ENCODE measurements at places on chromosomes 3 and 15.

DNA sequence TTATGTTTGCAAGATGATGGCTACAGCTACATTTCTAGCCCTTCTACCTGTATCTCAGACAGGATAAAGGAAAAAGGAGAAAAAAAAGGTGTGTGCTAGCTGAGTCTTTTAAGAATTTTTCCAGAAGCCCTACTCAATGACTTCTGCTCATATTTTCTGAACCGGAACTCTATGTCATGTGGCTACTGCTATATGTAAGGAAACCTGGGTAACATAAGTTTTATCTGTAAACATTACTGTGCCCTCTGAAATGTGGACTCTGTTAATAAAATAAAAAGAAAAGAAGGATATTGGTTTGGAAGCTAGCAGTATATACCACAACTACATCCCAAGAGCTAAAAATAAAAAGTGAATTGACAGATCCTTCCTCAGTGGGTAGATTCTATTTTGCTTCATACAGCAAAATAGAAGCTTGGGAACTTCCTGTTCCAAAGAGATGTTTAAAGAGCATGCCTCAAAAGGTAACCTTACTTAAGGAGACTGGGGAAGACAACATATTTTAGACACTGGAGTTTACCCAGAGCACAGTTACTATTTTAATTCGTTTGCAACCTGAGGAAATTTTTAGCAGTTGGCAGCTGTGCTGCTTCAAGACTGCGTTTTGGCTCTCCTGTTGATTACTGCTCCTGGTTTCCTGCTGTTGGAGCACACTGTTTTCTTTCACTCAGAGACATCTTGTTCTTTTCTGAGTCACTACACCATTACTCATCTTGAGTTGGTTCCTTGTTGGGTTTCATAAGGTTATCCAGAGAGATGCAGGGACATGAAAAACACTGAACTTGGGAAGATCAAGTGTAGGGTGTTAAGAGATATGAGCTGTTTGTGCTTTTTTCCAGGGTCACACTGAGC, 280.7 kb downstream of the NFKBIZ start:
- DNase-seq = no peak

DNA sequence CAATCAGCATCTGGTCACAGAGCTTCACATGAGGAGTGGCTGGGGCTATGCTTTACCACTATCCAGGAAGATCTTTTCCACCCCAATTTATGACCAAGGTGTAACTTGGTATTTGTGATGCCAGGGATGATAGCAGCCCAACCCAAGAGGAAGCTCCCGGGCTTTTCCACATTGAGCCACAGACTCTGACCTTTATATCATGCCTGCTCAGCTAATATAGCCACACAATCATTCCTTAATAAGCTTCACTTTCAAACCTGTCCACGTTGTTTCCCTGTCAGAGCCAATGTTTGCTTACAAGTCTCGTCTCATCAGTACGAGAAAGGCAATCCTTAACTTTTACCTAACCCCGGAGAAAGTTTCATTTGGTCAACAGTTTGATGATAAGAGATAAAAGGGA, 330.9 kb downstream of the SHQ1 start:
- DNase-seq = no peak

DNA sequence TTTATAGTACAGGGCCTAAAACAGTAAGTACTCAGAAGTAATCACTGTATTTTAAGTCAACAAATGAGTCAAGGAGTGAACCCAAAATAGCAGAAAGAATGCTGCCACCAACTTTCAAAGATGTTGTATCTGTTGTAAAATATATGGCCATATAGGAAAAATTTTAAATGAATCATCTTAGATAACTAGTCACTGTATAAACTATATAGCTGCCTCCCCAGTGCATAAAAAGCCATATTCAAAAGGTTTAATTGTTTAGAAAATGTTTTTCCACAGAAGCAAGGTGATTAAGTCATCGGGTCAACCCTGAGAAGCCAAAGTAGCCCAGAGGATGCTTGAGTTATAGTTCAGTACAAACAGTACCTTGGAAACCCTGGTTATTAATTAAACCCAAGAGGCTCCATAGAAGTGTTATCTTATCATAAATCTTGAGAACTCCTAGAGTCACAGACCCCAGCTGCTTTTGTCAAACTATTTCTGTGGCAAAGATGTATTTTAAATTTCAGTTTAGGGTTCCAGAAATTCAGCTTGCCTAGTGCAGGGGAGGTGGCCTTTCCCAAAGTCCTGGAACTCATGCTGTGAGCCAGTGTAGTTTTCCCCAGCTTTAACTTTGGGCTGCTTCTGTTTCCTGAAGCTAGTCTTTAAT, 39.2 kb downstream of the MBNL1 start:
- no peak for DNase-seq

DNA sequence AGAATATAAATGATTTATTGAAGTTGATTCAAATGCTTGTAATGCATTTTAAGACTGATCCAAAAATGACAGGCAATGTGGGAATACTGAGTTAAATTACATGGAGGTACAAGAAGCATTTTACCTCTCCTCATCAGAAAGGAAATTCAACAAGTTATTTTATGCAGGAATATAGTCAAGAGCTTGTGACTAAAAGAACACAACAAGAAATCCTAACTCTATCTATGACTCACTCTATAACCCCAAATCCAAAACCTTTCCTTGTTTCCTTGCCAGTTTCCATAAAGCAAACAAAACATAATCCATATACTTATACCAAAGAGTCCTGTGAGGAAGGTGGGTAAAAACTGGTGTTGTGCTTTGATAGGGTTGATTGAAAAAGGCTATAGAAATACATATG, 30.8 kb downstream of the SIN3A start:
- no peak for DNase-seq

DNA sequence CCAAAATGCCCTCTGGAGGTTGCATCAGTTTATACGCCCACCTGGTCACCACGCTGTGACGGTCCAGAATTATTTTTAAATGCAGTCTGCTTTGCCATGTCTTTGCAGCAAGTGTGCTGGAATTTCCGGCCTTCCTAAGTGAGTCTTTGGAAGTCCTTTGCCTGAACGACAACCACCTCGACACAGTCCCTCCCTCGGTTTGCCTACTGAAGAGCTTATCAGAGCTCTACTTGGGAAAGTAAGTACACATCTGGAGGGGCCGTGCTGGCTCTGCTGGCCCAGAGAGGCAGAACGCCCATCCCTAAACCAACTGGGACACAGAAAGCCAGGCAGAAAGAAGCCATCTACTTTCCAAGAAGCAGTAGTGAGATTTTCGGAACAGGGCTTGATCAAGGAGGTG, 101.8 kb downstream of the LRRK1 start:
- no peak for DNase-seq

DNA sequence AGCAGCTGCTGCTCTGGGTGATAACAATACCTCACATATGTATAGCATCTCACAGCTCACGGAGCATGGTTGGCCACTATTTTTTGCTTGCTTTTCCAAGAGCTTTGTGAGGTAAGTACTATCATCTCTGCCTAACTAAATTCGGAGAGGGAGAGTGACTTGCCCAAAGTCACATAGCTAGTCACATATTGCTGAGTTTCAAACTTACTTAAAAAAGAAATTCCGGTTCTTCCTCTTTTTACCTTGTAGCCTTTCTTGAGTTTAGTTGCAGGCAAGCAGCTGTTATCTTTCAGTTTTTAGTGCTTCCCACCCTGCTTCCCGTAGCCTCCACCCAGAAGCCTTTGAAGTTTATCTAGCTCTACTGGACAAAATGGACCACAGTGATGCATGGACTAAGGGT, 309.2 kb downstream of the PDCD6IP start:
- DNase-seq = no peak

GRCh38 chr15:96560246-96560895, 229.9 kb downstream of the NR2F2 start:
- no peak for DNase-seq

DNA sequence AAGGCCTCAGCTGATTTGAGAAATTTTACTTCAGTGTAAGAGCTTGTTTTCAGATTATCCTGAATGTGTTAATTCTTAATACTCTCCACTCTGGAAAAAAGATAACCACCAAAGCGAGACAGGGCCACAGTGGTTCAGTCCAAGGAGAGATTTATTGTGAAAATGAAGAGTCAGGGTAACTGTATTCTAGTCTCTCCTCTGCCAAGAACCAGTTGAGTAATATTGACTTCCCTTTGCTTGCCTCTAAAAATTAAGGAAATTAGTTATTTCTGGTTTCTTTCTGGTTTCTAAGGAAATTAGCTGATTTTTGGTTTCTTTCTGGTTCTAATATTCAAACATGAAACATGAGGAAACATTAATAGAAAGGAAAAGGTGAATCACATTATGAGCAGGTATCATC, 34.9 kb downstream of the PPP1R2 start:
- DNase-seq = no peak

DNA sequence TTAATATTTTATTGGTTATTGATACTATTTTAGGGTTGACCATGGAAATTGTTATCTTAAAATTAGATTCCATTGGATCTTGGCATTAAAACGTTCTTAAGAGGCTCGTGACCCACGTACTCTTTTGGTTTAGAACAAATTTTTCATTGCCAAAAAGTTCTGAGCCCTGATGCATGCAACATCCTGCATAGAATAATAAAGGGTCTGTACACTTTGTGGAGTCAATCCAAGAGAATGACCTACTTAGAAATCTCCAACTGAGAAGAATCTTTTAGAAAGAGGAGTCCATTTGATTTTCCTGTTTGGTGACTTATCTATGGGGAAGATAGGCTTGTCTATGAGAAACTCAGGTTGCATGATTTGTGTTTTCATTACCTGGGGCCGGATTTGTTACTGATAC, 404.2 kb upstream of the RGMA start:
- no peak for DNase-seq

GRCh38 chr3:191331388-191331787, 1.1 kb upstream of the UTS2B start:
- DNase-seq = no peak

DNA sequence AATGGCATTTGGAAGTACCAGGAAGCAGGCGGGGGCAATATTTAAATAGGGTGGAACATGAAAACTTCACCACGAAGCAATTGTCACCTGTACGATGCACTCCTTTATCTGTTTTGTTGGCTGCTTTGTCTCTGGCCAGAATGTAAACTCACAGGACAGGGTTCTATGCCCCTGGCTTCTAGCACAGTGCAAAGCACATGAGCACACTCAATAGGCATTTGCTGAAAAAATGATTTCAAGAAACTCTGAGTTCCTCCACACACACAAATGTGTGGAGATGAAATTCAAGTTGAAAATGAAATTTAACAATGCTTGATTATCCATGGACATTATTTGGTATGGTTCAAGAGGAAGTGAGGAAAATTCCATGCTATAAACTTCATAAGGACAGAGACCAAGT, 229.6 kb upstream of the FEZF2 start:
- DNase-seq = no peak

DNA sequence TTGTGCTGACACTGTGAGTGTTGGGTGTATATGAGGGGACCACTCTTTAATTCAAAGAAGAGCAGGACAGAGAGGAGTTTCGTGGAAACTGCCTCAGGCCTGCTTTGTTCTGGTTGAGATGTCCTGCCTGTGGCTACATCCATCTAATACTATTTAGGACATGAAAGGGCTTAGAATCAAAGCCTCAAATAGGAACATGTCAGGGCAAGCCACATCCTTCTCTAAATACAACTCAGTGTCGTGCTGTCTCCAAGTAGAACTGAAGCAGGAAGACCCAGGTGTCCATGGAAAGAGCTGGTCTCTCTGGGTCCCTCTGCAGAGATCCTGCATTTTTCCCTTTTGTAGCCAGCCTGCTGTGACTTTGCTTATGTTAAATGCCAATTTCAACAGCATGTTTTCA, 156.2 kb upstream of the UMPS start:
- no peak for DNase-seq

DNA sequence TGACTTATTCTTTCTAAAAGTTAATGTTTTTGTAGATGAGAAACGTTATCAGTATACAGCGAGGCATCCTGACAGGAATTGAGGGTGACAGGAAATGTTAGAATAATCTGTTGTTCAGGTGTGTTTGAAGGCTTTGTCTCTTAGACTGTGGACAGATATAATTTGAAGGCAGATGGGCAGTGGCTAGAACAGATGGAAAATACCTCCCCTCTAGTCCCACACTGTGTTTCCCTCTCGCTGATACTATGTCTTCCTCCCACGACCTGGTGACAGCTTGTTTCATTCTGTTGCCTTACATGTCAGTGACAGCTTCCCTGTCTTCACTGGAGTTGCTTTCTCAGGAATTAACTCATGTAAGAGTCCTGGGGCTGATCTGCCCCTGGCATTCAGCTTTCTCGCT, 125.3 kb downstream of the MYRIP start:
- DNase-seq = no peak

- no peak for DNase-seq
These were observed 122.1 kb downstream of the AQP9 start for GRCh38 chr15:58260205-58260724.

GRCh38 chr15:65832549-65833364, 36.5 kb upstream of the RAB11A start:
- DNase-seq = peak; percentile 27

GRCh38 chr3:70738291-70738681, 425.8 kb upstream of the MDFIC2 start:
- DNase-seq = no peak

GRCh38 chr3:189821262-189821661, 190.1 kb downstream of the TP63 start:
- no peak for DNase-seq

- no peak for DNase-seq
These were observed 10.1 kb downstream of the STRIT1 start for GRCh38 chr3:155283092-155284056.

GRCh38 chr3:126524429-126524988, 554 bp downstream of the CHST13 start:
- DNase-seq = no peak

GRCh38 chr3:1381647-1382036, 288.8 kb downstream of the CNTN6 start:
- no peak for DNase-seq

DNA sequence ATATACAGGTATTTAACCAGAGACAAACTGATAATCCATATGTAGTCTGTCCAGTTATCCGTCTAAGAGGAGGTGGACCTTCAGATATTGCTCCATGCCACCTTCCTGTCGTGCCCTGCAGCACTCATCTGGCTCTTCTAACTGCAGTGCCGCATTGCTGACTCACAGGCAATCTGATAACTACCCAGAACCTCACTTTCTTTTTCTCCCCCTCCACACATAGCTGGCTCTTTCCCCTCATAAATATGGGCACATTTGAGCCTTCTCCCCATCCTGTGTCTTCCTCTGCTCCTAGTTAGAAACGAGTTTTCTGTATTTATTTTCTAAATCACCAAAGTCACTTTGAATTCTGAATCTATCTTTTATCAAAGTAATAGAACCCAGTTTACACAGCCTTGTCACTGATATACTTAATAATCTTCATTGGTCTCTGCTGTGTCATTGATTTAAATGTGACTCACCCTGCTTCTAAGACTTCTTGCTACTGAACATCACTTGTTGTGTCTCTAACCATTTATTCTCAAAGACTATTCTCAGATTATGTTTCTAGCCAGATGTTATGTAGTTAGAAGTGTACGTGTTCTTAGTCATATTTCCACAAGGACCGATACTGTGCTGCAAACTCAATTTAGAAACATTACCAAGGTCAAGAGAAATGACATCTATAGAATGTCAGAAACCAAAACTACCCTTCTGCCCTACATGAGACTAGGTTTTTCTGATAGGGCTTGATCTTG, 17.4 kb upstream of the KCNMB2 start:
- no peak for DNase-seq

GRCh38 chr15:89772932-89773583, 3.1 kb upstream of the MESP2 start:
- DNase-seq = no peak

Measured in stimulated activated CD8-positive, alpha-beta memory T cell treated with anti-CD3 and anti-CD28 coated beads, Interleukin-7, amount 100 ng/mL, for 1 hour (primary cell).